Kasumi-1 (cell line): ENCODE measurements at places on chromosomes 12 and 14.

GRCh38 chr14:67524634-67524963, 8.5 kb upstream of the PLEKHH1 start:
- no peak for DNase-seq

GRCh38 chr12:15240898-15241297, 19.7 kb upstream of the RERG start:
- DNase-seq, result no peak

DNA sequence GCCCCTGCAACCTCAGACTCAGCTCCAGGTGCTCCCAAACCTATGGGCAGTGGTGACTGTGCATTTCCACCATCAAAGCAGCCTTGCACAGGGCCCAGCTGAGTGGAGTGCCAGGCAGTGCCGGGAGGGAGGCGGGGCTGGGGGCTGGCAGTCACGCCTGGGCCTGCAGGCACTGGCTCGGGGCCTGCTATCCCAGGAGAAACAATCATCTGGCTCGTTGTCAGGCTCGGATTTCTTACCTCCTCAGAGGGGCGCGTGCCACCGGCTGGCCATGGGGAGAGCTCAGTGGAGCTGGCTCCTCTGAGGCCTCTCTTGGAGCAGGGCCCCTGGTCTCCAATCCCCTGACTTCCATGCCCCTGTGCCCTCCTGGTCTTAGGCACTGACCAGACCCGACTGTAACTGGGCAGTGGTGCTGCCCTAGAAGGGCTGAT, 20.2 kb upstream of the PPP1R13B start:
- no peak for DNase-seq

DNA sequence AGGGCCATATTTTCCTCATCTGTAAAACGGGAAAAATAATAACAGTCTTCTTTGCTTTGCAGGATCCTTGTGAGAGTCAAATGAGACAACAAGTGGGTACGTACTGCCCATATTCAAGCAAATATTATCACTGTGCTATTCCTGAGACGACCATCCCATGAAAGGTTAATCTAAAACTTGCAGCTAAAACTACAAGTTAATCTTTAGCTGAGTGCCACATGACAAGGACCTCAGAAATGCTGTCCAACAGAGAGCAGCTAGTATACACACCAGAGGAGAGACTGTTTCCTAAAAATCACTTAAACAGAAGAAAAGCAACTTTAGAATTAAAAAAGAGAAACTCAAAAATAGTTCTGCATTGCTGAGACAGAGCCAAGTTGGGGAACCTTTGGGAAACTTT, 162.7 kb upstream of the TMTC2 start:
- no peak for DNase-seq

DNA sequence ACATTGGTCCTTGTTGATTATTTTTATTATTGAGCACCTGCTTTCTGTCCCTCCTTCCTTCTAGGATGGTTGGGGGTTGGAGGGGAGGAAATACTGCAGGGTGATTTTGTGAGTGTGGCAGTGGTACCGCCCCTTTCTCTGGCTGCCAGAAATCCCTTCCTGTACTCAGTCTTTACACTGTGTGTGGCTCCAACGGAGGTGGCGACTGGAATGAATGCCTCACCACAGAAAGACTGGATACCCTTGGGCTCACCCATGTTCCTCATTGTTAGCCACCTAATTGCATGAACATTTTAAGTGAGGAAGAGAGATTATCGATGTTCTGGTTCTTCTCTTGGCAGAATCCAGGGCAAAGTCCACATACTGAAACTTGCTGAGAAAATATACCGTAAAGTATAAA, 272.0 kb upstream of the E2F7 start:
- DNase-seq, result no peak

DNA sequence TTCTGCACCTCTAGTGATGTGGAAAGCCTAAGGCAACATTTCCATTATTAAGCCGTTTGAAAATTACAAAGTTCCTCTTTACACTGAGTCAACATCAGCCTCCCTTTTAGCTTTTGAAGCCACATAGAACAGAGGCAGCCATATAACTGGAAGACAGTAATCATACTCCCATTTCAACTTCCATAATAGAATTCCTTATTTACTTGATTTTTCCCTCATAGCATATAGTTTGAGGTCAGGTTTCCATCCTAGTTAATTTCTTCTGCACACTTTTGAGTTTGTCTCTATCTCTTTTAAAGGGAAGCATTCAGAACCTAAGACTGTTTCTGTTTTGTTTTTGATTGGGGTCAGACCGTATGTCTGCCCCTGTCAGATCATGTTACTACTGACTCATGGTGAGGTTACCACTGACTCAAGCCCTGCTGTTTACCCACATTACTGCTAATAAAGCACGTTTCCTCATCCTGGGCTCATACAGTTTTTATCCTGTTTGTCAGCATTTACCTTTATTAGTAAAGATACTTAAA, 161.0 kb downstream of the SLC38A4 start:
- DNase-seq, result peak; percentile 48

DNA sequence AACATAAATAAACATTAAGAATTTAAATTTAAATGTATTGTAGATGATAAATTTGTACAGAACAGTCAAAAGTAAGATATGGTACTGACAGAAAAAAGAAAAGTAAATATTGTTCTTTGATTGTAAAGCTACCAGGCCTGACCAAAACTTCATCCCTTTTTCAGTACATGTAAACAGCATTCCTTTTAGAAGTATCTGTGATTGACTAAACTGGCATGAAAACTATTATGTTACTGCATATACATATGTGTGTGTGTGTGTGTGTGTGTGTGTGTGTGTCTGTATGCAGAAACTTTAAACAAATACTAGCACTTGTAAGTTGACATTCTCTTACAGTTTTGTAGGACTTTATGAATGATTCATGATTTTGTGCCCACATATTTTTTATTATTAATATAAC, 270.9 kb downstream of the C12orf50 start:
- no peak for DNase-seq

DNA sequence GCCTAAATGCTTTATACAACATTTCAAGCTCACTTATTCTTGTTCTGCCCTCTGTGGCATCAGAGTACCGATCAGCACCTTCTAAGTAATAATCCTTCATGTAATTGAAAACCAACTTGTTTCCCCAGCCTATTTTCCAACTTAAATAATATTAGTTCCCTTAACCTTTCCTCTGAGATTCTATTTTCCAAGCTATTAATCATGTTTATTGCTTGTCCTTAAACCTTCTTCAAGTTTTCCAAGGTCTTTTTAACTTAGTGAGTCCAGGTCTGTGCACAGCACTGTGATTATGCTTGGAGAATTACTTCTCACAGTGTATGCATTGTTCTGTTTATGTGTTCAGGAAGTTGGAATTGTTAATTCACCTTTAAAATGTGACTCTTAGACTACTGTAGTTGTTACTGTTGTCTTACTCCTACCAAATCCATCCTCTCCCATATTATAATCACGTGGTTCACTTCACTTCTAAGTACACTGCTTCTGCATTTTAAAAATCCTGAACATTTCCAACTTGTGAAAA, 1039.3 kb upstream of the FOXG1 start:
- DNase-seq, result no peak

GRCh38 chr12:13373131-13373530, 176.6 kb downstream of the EMP1 start:
- DNase-seq, result no peak

DNA sequence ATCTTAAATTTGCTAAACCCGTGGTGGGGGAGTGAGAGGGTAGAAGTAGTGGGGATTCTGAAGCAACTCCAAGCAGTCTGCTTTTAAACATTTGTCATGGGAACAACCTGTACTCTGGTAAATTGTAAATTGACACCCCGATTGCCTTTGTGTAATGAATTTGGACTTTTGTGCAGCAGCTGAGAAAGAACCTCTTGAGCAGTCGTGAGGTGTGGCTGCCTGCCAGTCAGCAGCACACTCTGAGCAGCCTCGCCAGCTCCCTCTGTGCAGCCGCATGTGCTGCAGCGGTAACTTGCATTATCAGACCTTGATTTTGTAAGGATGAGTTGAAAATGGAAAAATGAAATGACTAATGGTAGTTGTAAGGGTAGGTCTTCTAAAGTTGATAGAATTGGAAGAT, 74.3 kb downstream of the SUSD6 start:
- DNase-seq, result no peak

- no peak for DNase-seq
Measured at GRCh38 chr14:29410581-29410980, 517.1 kb downstream of the PRKD1 start.

DNA sequence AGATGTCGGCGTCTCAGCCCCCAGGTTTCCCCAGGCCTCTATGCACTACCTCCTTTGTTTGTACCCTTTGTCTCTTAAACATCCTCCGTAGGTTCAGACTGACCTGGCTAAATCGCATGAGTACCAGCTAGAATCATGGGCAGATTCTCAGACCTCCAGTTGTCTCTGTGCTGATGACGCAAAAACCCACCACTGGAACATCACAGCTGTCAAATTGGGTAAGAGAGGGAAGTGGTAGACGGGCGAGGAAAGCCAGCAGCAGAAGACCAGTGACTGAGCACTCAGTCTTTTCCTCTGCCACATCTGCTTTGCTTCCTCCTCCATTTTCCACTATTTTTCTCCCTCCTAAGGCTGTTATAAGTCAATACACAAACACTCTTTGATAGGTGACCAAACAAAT, 29.7 kb downstream of the A2ML1 start:
- DNase-seq, result peak; percentile 28

DNA sequence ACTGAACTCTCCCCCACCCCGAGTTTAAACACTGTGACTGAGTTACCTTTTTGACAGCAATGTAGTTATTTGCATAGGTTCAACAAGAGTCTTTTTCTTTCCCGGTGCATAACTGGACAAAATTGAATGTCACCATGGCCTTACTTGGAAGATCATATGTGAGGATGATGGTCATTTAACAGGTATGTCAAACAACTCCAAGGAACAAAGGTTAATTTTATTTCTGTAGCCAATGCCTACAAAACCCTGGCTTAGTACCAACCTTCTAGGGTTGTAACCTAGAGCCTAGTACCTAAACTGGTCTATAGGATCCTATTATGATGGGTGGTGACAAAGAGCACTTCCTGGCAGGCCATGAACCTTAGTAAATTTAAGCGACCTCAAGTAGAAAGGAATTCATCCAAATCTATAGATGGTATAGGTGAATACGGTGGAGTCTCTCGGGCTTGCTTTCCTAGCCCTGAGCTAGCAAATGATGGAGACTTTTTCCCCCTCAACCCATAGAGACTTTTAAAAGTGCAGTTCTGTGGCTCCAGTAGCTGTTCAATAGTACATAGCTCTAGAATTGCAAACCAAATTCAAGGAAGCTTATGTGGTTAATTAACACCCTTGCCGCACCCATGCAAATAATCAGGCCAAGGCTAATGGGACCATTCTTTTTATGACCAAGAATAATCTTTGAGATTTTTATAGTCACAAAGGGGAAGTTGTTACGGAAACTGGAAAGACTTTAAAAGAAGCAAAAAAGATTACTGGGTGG, 89.0 kb downstream of the SLC38A1 start:
- DNase-seq, result peak; percentile 15

GRCh38 chr12:28620281-28620680, 430.0 kb downstream of the CCDC91 start:
- DNase-seq, result no peak

DNA sequence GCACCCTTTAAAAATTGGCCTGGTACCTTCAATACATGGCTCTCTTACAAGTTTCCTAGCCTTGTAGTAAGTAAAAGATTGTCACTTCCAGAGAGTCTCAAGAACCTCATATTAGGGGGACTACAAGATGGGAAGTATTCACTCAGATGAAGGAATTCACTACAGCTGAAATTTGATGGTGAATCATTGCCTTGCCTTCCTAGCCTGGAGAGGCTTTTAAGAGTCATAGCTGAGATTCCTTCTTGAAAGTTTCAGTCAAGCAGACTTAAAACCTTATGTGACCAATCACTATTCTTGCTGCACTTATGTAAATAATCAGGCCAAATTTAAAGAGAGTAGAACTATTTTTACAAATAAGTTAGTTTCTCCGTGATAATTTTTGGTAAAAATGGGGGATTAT, 451.6 kb downstream of the TRHDE start:
- DNase-seq, result no peak

- DNase-seq, result no peak
Measured at GRCh38 chr12:62647586-62647985, 181.0 kb downstream of the MON2 start.

DNA sequence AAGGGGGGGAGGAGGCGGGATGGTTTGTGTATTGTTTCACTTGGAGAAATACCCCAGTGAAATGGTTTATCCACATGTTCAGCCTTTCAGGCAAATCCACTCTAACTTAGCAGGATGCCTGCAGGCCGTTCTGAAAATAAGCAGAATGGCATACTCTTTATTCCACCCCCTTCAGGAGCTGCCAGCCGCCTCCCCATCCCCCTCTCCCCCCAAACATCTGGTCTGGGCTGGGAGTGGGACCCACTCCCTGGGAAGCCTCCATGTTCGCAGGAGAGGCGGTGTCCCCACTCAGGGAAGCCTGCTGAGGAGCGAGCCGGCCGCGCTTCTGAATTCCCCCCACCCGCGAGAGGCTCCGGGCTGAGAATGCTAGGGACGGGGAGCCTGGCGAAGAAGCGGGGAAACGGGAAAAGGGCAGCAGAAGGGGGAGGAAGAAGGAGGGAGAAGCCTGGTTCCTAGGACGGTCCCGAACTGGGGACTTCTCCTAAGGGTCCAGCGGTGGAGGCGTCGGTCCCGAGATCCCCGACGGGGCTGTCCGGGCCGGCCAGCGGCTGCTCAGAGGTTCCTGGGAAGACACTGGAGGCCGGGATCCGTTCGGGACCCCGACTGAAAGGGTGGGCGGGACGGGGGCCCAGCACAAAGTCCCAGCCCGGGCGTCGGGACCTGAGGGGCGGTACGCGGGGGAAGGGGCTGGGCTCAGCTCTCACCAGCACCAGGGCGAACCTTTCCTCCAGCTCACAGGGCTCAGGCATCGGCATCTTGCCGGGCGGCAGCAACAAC, 666 bp downstream of the FMNL3 start:
- no peak for DNase-seq
